ENCODE measurements at places on chromosomes 3 and 15.

DNA sequence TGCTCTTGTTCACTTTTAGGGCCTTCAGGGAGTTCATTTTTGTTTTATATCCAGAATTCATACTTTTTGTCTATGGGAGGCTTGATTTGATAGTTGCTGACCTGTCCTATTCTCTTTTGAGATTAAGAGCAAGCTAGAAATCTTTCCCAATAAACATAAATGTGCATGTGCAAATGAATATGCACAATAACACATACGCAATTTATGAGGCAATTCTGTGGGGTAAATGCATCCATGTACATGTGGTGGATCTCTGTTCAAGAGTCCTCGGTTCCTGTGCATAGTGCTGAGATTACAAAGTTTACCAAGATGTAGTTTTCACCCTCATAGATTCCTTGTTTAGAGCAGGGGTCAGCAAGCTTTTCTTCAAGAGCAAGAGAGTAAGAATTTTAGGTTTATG is 640.7 kb downstream of the EDEM1 start:
- no peak for DNase-seq

- no peak for DNase-seq
Observed at GRCh38 chr3:133888726-133889340, 6.8 kb downstream of the RAB6B start.

GRCh38 chr3:14548321-14548729 is 8.2 kb upstream of the GRIP2 start:
- peak; percentile 46 for DNase-seq

GRCh38 chr3:49658711-49659110 is 15.4 kb upstream of the APEH start:
- DNase-seq, result no peak

DNA sequence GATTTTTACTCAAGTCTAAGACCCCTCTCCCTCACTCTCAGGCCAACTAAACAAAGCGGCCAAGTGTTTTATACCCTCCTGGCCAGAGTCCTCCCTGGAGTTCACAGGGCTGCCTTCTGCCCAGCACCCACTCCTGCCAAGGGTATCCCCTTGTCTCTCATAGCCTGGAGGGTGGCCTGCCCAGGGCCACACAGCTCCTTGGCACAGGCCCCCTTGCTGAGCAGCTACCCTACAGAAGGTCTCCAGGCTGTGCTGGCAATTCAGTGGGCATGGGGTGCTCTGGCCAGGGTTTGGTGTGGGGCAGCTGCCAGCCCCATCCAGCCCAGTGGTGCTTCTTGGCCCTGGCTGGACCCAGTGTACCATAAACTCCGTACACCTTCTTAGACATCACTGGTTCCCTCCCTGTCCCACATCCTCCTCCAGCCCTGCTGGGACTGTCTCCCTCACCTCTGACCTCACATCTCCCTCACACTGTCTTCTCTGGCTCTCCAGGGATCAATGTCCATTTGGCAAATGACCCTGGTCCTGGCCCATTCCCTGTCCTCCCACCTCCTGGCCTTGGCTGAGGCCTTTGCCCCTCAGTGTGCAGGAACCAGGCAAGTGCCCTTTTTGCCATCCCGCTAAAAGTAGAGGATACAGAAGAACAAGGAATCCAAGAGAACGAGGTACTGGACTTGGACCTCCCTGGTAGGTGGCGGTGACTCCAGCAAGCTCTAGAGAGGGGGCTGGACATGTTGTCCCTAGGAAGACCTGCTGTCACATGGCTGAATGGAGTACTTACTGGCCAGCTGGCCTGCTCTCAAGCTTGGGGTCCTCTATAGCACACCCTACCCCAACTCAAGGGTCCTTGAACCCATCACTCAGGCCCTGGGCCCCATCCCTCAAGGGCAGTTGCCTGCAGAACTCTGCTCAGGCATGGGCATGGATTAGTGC is 50.0 kb upstream of the TRPM1 start:
- no peak for DNase-seq

DNA sequence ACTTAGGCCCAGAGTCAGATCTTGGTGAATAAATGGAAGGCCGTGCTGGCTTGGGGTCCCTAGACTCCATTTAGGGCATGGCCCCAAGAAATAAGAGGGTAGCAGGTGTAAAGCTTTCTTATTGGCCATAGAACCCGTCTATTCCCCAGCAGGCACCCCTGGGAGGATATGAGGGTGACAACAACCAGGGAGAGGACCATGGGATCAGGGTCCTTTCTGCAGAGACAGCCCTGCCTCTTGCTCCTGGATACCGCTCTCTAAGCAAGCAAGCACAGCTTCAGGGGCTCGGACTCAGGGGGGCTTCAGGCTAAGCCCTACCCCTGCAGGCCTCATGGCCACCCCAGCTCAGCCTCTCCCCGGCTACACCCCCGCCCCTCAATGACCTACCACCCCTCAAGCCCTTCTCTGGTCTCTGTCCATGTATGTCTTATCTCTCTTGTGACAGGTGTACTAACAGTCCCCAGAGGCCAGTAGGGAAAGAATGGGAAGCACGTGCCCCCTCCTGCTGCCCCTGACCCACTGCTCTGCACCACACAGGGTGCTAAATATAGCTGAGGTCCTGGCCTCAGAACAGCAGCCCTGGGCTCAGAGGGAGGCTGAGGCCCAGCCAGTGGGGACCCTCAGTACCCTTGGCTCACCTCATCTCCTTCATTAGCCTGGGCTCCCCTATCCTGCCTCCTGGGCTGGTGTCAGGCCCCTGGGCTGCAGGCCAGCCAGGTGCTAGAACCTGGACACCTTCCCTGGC is 1.9 kb downstream of the XIRP1 start:
- DNase-seq, result no peak

DNA sequence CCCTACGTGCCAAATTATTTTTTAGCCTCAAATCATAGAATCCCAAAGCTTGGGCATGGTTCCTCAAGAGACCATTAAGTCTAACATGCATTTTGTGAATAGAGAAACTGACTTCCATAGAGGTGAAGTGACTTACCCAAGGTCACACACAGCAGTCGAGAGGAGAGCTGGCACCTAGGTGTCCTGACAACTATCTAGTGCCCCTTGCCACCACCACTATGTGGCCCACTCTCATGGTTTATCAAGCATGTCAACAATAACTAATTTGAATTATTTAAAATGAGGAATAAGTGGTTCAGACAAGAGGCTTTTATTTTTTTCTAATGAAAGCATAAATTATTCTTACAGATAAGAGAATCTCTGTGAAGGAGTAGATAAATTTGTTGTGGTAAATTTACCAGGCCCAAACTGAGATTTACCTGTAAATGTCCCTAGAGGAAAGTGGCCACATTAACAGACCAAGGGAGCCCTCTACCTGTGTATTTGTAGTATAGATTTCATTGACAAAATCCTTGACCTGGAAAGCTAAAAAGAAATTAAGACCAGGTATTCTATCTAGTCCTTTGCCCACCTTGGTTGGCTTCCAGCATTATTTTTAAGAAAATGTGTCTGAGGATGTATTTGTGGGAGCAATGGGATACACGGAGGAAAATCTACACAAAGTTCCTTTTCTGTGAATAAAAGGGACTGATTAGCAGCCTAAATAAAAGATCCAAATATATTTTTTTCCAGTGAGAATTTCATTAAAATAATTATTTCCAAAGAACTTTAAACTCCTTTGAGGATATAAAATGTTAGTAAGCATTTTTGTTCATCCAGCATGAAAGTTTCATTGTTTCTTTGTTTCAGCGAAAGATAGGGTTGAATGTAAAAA is 49.1 kb downstream of the IQCH start:
- no peak for DNase-seq

GRCh38 chr3:133600572-133601081 is 27.1 kb downstream of the CDV3 start:
- DNase-seq, result no peak

DNA sequence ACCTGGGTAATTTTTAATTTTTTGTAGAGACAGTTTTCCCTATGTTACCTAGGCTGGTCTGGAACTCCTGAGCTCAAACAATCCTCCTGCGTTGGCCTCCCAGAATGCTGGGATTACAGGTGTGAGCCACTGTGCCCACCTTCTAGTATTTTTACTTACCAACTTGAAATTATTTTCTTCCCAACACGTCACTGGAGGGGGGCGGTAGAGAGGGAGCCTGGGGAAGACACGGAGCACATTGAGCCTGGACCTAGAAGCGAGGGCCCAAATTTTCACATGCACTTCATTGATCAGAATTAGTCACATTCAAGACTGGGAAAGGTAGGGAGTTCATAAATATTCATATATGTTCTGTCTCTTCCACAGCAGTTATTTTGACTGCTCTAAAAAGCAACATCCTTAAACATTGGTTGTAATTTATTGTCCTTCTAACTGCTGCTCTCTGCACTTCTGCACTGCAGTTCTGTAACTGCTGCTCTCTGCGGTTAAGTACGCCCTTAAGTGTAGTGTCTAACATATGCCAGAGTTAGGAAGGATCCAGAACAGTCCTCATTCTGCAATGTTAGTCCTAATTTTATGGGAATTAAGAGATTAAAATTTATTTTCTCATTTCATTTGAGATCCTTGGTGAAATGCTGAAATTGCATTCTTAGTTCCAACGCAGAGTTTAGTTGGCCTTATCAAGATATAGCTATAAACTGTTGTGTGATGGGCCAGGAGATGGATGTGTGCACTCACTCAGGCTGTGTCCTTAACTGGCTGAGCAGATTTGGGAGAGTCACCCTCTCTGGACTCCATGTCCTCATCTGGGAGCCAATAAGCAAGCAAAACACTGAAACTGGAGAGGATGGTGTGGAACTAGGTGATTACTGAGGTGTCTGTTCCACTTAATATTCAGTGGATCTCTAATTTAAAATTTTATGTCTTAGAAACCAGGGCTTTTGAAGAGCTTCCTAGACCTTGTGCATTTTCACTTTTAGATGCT is 98.2 kb downstream of the STRIT1 start:
- DNase-seq, result no peak

- DNase-seq, result no peak
Observed at GRCh38 chr15:77544162-77544561, 88.5 kb downstream of the LINGO1 start.

DNA sequence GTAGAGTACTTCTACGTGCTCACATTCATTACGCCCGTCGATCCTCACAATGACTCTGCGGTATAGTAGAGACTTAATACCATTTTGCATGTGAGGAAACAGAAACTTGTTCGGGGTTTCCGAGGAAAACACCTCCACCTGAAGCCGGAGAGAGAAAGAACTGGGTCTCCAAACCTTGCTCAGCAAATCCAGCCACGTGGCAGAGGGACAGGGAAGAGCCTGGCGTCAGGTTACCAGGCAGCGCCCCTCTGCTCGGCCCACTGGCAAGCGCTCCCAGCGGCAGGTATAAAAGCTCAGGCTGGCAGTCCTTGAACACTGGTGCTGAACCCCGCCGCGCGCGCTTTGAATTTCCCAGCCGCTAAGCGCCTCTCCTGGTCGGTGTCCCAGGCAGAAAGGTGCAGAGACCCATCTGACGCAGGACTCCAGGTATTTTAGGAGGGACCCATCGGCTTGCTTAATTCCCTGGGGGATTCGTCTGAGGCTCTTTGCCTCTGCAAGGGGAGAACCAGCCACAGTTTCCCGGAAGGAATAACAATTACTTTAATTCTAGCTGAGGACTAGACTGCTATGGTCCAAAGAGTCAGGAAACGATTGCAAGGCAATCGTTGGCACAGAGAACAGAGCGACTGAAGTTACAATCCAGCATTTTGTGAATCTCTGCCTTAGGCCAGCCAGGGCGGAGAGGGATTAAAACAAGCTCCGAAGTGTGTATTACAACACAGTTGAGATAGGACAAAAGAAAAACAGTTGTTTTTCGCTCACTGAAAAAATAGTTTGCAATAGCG is at the start of gene C2CD4A:
C2CD4A (plus strand) TSS at position 315 of the 785 bp plus-strand sequence. CDS start 637 bp downstream, outside the sequence.
- DNase-seq, result peak; percentile 65

- DNase-seq, result no peak
Observed at GRCh38 chr3:9129365-9129764, 120.1 kb downstream of the SRGAP3 start.

- no peak for DNase-seq
Observed at GRCh38 chr3:70980646-70981170, 602.8 kb downstream of the FOXP1 start.

GRCh38 chr3:126516152-126516935 is 1.2 kb downstream of the UROC1 start:
- no peak for DNase-seq

DNA sequence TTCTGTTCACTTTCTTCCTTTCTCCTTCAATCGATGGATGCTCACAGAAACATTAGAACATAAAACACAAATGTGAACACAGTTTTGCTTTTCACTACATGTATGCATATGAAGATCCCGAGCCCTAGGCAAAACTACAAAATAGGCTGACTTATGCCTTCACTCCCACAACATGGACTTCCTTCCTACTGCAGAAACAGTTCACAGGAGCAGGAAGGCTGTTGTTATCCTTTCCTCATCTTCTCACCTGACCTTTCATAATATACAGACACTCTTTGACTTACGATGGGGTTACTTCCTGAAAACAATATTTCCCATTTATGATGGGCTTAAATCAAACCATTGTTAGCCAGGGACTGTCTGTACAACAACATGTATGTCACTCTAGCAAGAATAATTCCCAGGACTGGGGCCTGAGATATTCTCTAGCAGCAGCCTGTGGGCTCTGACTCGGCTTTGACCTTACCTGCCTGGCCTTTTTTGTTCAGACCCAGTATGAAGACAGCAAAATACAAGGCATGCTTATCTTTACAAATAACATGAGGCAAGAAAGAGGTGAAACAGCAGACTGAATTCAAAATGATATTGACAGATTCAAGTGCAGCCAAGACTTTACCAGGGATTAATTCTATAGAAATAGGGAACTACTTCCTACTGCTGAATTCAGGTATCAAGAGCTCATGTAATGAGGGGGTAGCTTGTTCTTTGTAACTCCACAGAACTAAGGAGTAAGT is 51.8 kb upstream of the PLXND1 start:
- DNase-seq, result no peak

- DNase-seq, result no peak
Observed at GRCh38 chr3:29594261-29594660, 313.4 kb downstream of the RBMS3 start.

DNA sequence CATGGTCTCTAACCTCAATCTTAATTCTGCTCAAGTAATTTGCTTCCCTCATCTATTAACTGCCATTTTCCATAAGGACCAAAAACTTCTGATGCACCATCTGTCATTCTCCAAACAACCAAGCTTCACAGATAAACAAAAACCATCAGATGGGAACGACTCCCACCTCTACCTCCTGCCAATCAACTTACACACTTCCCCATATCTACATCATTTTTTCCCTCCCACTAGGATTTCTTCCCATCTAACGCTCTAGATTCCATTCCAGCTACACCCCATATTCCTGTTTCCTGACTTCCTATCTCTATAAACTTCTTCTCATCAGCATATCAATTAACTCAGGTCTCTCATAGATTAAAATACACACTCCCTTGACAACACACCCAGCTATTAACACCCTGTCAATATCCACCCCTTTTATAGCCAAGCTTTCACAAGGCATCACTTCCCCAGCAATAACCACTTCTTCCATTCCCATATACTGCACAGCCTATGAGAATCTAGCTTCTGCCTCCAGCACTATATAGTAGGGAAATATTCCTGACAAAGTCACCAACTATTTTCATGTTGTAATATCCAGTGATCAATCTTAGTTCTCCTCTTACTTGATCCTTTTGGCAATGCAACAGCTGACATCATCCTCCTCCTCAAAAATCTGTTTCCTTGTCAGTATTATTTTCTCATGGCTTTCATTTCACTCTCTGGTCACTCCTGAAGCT is 39.2 kb downstream of the SNX4 start:
- DNase-seq, result no peak

GRCh38 chr3:143218166-143218835 is 98.7 kb downstream of the CHST2 start:
- DNase-seq, result no peak

- no peak for DNase-seq
Observed at GRCh38 chr3:161694682-161695564, 198.3 kb downstream of the OTOL1 start.

Measured in stimulated activated naive CD8-positive, alpha-beta T cell treated with anti-CD3 and anti-CD28 coated beads, Interleukin-15, Interleukin-2, amounts not matched to agents 100 U/mL and 50 U/mL, for 24 hours (primary cell).